ENCODE measurements at places on chromosomes 2 and 18. TPM values are rescaled to one million over a fixed set of nuclear protein-coding genes. Genes with fewer than 3 reads are reported as not detected.
A peak's percentile ranks its signal among the peaks of the same experiment; 100 is the strongest.

SLC30A3 gene
- total RNA-seq = not detected

- H3K27me3 ChIP-seq = no peaks in the 10 kb centered on the region
- no peak overlapping the region for H3K27ac ChIP-seq
- no peaks in the 10 kb centered on the region for H3K4me1 ChIP-seq
- no peak for DNase-seq
- H3K4me3 ChIP-seq = no peak overlapping the region
- no peaks in the 10 kb centered on the region for H3K36me3 ChIP-seq
These were observed 129.2 kb downstream of the MYO1B start for GRCh38 chr2:191374366-191374765.

DNA sequence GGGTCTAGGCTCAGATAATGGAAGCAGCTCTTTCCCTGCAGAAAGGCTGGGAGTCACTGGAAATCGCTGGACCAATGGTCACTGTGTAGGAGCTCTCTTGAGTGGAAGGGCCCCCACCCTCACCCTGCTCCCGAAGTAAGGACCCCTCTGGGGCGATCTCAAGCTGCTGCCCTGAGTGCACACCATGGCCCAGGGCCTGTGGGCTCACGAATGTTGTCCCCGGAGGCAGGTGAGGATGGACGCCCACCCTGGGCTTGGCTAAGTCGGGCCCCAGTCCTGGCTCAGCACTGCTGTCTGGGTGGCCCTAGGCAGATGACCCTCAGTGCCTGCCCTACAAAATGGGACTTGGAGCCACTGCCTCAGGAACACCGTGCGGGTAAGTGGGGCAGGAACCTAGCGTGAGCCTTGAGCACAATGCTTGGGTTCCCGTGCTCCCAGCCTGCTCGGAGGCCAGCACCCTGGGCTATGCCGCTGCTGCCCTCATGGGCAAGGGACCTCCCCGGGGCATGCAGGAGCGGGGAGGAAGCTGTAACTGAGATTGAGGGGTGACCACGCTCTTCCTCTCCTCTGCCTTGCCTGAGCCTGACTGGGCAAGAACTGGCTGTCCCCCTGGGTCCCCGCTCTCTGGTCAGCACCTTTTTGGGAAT lies 3.7 kb downstream of the D2HGDH start:
- no peak overlapping the region for H3K4me3 ChIP-seq
- no peaks in the 10 kb centered on the region for H3K36me3 ChIP-seq
- no peaks in the 10 kb centered on the region for H3K27me3 ChIP-seq
- no peak overlapping the region for H3K27ac ChIP-seq
- DNase-seq = no peak
- no peaks in the 10 kb centered on the region for H3K4me1 ChIP-seq

RESP18 gene
- not detected for total RNA-seq

CHRND gene
- not detected for total RNA-seq

SCYGR4 gene
- total RNA-seq = not detected

SP140 gene
- total RNA-seq = 7.9 TPM

DNA sequence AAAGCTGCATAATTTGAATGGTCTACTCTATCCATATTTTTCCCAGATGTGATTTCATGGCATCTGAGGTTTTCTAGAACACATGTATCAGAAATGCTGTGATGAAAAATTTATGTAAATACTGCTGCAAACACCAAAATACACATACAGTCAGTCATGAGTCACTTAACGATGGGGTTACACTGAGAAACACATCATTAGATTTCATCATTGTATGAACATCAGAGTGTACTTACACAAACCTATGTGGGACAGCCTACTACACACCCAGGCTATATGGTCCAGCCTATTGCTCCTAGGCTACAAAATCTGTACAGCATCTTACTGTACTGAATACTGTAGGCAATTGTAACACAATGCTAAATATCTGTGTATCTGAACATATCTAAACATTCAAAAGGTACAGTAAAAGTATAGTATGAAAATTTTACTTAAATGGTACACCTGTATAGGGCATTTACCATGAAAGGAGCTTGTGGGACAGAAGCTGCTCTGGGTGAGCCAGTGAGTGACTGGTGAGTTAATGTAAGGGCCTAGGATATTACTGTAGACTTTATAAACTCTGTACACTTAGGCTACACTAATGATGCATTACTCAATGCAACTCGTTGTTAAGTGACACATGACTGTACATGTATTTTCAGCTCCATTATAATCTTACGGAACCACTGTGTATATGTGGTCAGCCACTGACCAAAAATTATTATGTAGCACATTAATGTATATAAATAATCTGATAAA lies 33.5 kb downstream of the PNO1 start:
- H3K27me3 ChIP-seq = no peaks in the 10 kb centered on the region
- no peaks in the 10 kb centered on the region for H3K36me3 ChIP-seq
- H3K27ac ChIP-seq = no peak overlapping the region
- no peaks in the 10 kb centered on the region for H3K4me1 ChIP-seq
- DNase-seq = no peak
- no peak overlapping the region for H3K4me3 ChIP-seq

EML6 gene
- 5.9 TPM for total RNA-seq

CIDEA gene
- total RNA-seq = 461 TPM

COL4A4 gene
- 3.8 TPM for total RNA-seq

DNA sequence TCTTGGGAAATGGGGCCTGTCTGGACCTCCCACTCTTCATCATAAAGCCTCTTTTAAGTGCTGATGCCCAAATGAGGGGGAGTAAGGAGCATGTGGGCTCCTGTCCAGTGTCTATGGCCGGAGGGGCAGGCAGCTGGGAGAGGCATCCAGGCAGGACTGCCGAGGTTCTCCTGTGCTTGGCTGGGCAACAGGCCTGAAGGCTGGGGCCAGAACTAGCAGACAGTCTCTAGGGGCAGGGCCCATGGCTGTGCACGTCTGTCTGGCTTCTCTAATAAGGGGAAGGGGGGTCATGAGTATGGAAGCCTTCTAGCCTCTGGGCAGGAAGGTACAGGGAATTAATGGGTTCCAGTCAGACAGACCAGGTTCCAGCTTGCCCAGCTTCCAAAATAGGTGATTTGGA lies 128.6 kb downstream of the SMAD2 start:
- H3K27me3 ChIP-seq = no peaks in the 10 kb centered on the region
- no peak overlapping the region for H3K4me3 ChIP-seq
- peak overlapping the region; percentile 32 for H3K27ac ChIP-seq
- H3K4me1 ChIP-seq = no peaks in the 10 kb centered on the region

DNA sequence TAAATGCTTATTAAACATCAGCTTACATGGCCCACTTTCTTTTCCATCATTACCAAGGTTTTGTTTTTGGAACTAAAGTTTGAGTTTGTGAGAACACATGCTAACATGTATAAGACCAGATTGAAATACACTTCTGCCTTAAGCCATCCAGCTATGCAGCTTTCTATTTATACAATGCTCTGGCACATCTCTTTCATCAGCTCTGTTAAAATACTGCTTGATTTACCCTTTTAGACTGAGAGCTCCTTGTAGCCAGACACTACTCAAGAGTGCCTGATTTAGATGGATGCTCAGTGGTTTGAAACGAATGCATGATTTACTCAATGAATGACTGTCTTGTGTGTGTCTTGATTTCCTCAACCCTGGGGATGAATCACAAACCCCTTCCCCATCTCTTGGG lies 392.5 kb downstream of the THSD7B start:
- no peak for DNase-seq
- H3K4me1 ChIP-seq = no peaks in the 10 kb centered on the region
- no peaks in the 10 kb centered on the region for H3K27me3 ChIP-seq
- H3K4me3 ChIP-seq = no peak overlapping the region

- H3K4me3 ChIP-seq = no peak overlapping the region
- H3K4me1 ChIP-seq = peaks cover 4% of the 10 kb centered on the region
- H3K27me3 ChIP-seq = no peaks in the 10 kb centered on the region
- no peaks in the 10 kb centered on the region for H3K36me3 ChIP-seq
- H3K27ac ChIP-seq = no peak overlapping the region
These were observed 120.7 kb downstream of the INHBB start for GRCh38 chr2:120466704-120467054.

DNA sequence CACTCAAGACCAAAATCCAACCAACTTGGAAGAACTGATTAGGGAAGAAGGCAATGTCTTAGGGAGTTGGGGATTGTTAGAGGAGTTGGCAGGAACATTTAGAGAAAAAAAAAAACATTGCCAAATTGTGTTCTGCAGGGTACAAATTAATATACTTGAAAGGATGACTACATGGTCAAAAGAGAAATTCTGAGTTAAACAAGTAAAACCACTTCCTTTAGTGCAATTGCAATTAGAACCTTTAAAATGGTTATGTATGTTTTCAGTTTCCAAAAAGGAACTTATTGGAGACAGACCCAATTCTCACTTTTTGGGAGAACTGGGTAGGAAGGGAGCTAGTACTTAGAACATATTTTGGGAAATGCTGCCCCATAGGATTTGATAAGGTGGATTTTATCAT lies 137.9 kb downstream of the GPD2 start:
- DNase-seq = no peak
- H3K4me1 ChIP-seq = no peaks in the 10 kb centered on the region
- no peaks in the 10 kb centered on the region for H3K27me3 ChIP-seq

- H3K27ac ChIP-seq = no peak overlapping the region
- H3K36me3 ChIP-seq = no peaks in the 10 kb centered on the region
- DNase-seq = no peak
- H3K4me3 ChIP-seq = no peak overlapping the region
- no peaks in the 10 kb centered on the region for H3K27me3 ChIP-seq
- H3K4me1 ChIP-seq = no peaks in the 10 kb centered on the region
These were observed 22.4 kb upstream of the STAT1 start for GRCh38 chr2:191036363-191036762.

- H3K27me3 ChIP-seq = no peaks in the 10 kb centered on the region
- no peak for DNase-seq
These were observed 15.4 kb upstream of the GPR55 start for GRCh38 chr2:230940471-230940815.

GRCh38 chr18:3313685-3314084 lies 51.8 kb downstream of the MYL12B start:
- H3K4me1 ChIP-seq = no peaks in the 10 kb centered on the region
- H3K4me3 ChIP-seq = no peak overlapping the region
- no peaks in the 10 kb centered on the region for H3K27me3 ChIP-seq
- H3K27ac ChIP-seq = no peak overlapping the region
- no peak for DNase-seq

DNA sequence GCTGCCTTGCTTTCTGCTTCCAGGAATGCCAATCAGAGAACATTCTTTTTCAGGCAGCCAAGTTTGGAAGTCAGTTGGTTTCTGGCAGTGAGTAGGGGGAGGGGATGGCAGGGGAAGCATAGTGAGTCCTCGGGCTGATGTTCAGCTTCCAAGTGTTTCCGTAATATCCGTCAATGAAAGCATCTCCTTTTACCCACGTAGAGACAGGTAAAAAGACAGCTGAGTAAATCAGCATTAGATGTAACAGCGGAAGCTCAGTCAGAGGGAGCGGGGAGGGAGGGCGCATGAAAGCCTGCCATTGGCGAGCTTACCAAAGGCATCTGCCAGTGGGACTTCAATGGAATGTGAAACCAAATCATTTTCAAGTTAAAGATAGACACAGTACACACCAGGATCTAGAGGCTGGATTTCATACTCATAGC lies 117.1 kb upstream of the DTNA start:
- peak overlapping the region; percentile 37 for H3K4me3 ChIP-seq
- no peaks in the 10 kb centered on the region for H3K27me3 ChIP-seq
- peak overlapping the region; percentile 59 for H3K27ac ChIP-seq
- H3K36me3 ChIP-seq = no peaks in the 10 kb centered on the region

- H3K27me3 ChIP-seq = no peaks in the 10 kb centered on the region
- DNase-seq = no peak
- no peak overlapping the region for H3K27ac ChIP-seq
- no peak overlapping the region for H3K4me3 ChIP-seq
- no peaks in the 10 kb centered on the region for H3K4me1 ChIP-seq
These were observed 27.7 kb downstream of the BIRC6 start for GRCh38 chr2:32384529-32384928.

GRCh38 chr2:30798536-30798991 lies 8.7 kb downstream of the CAPN13 start:
- H3K27me3 ChIP-seq = no peaks in the 10 kb centered on the region

DNA sequence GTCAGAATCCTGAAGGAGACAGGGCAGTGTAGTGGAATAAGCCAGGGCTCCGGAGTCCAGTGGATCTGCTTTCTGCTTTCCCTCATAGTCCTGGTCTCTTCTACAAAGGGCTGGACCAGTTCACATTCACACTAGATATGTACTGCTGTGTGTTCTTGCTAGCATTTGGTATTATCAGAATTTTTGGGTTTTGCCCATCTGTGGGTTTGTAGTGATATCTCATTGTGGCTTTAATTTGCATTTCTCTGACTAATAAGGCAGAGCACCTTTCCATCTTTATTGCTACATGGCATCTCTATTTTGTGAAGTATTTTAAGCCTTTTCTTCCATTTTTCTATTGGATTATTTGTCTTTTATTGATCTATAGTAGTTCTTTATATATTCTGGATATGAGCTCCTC lies 114.8 kb downstream of the DIS3L2 start:
- H3K27ac ChIP-seq = no peak overlapping the region
- H3K4me1 ChIP-seq = no peaks in the 10 kb centered on the region
- no peak overlapping the region for H3K4me3 ChIP-seq
- no peaks in the 10 kb centered on the region for H3K27me3 ChIP-seq
- DNase-seq = no peak

- H3K27ac ChIP-seq = no peak overlapping the region
- H3K4me3 ChIP-seq = peak overlapping the region; percentile 65
- H3K4me1 ChIP-seq = peaks cover 4% of the 10 kb centered on the region
These were observed 365 bp upstream of the RAMP1 start for GRCh38 chr2:237859082-237859433.

CCT7 gene
- total RNA-seq = 180 TPM

GRCh38 chr18:22841840-22842239 lies 91.3 kb upstream of the RBBP8 start:
- H3K27ac ChIP-seq = peak overlapping the region; percentile 70
- H3K4me3 ChIP-seq = no peak overlapping the region
- H3K36me3 ChIP-seq = no peaks in the 10 kb centered on the region
- H3K27me3 ChIP-seq = no peaks in the 10 kb centered on the region
- H3K4me1 ChIP-seq = peaks cover 5% of the 10 kb centered on the region
- DNase-seq = peak; percentile 39

DNA sequence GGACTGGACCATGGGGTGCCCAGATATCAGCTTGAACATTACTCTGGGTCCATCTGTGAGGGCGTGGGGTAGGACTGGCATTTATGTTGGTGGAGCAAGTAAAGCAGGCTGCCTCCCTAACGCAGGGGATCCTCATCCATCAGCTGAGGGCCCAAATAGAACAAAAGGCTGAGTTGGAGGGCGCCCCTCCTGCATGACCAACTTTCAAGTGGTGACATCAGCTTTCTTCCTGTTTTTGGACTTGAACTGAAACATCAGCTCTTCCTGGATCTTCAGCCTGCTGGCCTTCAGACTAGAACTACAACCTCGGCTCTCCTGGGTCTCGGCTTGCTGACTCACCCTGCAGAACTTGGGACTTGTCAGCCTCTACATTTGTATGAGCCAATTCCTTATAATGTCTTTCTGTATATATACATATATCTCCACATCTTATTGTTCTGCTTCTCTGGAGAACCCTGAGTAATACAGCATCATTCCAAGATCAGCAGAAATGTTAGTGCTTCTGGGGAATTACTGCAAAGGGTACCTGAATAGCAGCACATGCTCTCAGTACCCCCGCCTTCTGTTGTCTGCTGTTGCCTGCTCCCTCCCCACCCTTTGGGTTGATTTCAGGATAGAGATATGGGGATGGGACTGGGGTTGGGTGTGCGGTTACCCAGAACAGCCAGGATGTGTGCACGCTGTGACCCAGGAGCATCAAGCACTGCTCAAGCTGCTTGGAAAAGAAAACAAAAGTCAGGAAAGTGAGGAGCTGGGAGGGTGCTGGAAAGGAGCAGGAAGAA lies 20.0 kb downstream of the TMEM127 start:
- no peak overlapping the region for H3K27ac ChIP-seq
- DNase-seq = no peak
- no peaks in the 10 kb centered on the region for H3K27me3 ChIP-seq
- no peaks in the 10 kb centered on the region for H3K36me3 ChIP-seq
- H3K4me3 ChIP-seq = no peak overlapping the region

COLEC11 gene
- 1.9 TPM for total RNA-seq

BMP10 gene
- total RNA-seq = not detected
